ENCODE measurements at places on chromosomes 5 and 9.

GRCh38 chr5:81065492-81065891 lies 105.3 kb downstream of the RASGRF2 start:
- no peak for DNase-seq

DNA sequence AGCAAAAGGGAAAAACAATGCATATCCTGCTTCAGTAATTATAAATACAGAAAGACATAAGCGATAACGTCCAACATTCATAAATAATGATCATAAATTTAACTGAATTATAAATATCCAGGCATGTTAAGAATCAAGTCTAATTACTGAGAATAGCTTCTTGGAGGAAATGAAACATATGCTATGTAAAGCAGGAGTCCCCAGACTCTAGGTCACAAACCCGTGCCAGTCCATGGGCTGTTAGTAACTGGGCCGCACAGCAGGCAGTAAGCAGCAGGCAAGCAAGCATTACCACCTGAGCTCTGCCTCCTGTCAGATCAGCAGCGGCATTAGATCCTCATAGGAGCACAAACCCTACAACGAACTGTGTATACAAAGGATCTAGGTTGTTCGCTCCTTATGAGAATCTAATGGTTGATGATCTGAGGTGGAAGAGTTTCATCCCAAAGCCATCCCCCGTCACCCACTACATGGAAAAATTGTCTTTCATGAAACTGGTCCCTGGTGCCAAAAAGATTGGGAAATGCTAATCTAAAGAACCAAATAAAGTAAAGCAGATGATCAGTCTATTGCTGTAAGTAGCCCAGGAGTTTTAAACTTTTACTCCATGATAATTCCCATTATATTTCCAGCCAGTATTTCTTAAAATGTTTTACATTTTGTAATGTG lies 50.4 kb downstream of the CERT1 start:
- no peak for DNase-seq

DNA sequence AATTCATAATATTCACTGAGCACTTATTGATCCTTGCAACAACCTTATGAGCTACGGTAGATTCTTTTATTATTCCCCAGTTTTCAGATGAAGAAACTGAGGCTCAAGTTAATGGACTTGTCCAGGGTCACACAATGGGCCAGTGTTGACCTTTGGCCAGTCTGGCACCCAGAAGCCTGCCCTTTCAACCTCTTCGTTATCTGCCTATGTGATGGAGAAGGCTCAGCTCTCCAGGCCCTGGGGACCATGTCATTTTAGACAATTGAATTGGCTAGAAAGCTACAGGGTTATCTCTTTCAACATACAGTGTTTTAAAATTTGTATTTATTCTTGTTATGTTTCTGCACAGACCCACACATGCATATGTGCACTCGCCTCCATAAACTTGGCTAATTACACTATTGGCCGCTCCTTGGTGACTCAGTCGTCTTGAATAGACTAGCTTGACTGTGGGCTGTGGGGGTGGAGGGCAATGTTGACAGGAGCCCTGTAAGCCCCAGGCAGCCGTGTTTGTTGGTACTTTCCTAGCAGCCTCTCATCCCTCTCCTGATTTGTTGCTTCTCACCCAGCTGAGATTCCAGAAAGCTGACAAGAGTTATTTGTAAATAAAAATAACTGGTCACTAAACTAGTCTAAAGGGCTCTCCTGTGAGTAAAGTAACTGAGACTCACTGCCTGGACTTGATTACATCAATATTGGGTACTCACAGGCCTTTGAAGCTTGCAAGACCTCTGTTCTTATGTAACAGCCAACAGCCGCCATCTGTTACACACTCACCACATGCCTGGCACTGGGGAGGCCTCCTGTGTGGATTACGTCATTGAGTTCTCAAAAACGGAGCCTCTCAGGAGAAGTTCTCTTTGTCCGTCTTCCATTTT lies 8.5 kb upstream of the ANGPTL2 start:
- peak; percentile 95 for DNase-seq

DNA sequence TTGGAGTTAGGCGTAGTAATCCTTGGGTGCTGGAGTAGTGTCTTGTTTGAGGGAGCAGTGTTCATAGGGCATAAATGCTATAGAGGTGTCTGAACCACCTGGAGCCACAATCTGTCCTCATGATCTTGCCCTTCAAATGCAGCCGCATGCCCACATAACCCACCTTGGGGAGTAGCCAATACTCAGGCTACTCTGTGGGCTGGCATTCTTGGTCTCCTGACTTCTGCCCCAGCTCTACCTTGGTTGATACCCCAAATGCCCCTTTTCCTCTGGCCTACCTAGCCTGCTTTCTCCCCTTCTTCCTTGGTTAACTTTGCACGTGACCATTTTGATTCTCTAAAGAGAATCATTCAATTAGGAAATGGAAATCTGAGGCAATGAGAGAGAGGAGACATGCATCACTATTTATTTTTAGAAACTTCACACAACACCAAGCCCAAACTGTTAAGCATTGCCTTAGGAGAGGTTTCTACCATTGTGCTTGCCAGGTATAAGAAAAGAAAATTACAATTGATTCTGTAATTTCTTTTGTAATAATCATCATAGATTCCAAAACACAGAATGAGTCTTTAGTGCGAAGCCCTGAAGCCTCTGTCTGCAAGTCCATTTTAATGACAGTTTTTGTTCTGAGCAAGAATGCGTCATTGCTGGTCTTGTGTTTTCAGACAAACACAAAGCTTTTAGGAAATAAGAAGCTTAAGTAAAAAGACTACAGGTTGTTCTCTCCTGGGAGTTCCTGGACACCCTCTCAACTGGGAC lies 135.2 kb downstream of the C9orf152 start:
- DNase-seq: no peak

DNA sequence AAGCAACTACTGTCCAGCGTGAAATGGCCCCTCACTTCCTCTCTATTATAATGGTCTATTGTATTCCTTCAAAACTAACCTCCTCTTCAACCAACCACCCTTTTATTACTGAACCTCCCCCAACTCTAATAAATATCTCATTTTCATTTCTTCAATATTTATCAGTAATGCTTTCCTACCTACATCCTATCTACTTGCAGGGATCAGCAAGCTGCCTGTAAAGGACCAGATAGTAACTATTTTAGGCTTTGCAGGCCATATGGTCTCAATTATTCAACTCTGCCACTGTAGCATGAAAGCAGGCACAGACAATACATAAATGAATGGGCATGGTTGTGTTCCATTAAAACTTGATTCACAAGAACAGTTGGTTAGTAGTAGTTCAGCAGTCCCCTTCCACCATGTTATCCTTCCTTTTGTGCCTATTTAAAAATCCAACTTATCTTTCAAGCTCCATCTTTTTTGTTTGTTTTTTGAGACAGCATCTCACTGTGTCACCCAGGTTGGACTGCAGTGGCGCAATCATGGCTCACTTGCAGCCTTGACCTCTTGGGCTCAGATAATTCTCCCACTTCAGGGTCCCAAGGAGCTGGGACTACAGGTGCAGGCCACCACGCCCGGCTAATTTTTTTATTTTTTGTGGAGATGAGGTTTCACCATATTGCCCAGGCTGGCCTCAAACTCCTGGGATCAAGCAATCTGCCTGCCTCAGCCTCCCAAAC lies 45.8 kb downstream of the PCDHGC5 start:
- no peak for DNase-seq

- no peak for DNase-seq
These were observed 98.2 kb downstream of the CAMSAP1 start for GRCh38 chr9:135809166-135809565.

DNA sequence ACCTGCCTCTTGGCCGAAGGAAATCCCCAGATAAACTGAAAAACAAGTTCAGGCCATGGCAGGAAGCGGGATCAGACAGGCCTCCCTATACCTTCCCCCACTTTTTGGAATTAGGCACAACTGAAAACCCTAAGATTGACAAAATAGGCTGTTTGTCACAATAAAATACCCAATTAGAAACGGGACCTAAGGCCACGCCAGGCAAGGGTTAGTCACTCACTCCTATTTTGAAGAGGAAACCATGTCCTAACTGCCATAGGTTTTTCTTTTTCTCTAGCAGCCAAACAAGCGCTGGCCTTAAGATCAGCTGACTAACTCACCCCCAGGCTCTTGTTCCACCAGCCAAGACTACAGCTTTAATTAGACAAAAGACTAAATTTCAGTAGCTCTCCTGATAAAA lies 11.9 kb downstream of the FBP2 start:
- no peak for DNase-seq

DNA sequence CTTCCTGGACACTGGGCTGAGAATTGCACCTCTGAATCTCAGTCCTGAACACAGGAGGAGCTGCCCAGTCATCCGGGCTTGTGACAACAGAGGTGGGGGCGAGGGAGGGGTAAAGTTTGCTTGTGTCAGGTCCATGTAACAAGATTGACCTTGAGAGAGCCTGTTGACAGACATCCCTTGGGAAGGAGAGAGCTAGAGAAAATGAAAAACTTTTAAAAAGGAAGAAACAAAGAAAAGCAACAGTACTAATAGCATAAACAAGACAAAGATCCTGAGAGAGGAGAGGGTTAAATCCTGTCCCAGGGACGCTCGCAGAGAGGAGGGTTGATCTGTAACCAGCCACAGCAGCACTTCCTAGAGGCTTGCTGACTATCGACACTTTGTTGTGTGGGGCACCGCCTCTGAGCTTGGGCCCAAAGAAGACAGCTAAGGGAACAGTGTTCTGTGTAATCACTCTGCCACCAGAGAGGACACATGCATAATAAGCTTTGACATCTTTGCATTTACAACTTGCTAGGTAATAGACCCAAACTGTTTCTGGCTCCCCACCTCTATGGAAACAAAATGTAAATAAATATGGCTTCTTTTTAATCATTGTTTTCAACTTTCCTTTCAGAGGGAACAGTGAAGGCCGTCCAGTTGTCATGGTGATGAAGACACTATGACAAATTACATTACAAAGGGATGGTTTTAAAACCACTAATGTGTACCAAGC lies 363.7 kb downstream of the CSNK1G3 start:
- DNase-seq: no peak

- DNase-seq: no peak
These were observed 41.3 kb downstream of the PTPN3 start for GRCh38 chr9:109456811-109457210.

- no peak for DNase-seq
These were observed 93.5 kb downstream of the PHF2 start for GRCh38 chr9:93669958-93670207.

- DNase-seq: no peak
These were observed 54.8 kb upstream of the CKS2 start for GRCh38 chr9:89256225-89256624.

DNA sequence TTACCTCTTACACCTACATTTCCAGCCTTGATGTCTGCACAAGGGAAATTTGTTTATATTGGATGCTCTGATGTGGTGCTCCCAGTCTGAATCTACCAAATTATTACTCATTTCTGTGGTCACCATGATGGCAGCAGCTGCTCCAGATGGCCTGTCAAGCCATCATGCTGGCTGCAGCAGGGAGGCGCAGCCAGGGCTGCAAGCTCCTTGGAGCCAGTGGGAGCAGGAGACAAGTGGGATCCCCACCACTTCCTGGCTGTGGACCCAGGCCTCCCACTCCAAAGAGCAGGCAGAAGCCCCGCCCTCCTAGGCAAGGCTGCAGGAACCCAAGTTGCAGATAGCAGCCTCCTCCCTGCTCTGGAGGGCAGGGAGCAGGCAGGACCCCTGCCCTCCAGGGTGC lies 241.1 kb upstream of the ATP10B start:
- DNase-seq: no peak

DNA sequence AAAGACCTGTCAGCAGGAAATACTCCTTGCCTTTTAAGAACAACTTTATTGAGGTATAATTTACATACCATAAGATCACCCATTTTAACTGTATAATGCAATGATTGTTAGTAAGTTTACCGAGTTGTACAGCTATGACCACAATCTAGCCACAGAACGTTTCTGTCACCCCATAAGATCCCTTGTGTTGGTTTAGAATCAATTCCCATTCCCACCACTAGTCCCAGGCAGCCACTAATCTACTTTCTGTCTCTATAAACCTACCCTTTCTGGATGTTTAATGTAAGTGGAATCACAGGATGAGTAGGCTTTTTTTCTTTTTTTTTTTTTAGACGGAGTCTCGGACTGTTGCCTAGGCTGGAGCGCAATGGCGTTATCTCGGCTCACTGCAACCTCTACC lies 4.4 kb downstream of the GPR107 start:
- no peak for DNase-seq

DNA sequence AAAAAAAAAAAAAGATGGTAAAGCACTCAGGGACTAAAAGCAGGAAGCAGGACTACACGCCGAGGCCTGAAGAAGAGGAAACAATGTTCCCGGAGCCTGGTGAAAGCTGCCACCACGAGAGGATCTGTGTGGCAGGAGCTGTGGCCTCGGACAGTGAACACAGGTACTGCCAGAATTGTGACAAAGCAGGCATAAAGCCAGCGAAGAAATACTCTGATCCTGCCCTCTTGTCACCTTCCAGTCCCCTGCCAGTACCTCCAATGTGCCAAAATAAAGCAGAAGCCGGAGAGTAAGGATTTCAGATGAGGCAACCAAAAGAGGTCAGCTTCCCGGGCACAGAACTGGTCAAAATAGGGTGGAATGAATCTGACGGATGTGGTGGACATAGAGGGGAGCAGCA lies 211.5 kb upstream of the TARS1 start:
- no peak for DNase-seq

DNA sequence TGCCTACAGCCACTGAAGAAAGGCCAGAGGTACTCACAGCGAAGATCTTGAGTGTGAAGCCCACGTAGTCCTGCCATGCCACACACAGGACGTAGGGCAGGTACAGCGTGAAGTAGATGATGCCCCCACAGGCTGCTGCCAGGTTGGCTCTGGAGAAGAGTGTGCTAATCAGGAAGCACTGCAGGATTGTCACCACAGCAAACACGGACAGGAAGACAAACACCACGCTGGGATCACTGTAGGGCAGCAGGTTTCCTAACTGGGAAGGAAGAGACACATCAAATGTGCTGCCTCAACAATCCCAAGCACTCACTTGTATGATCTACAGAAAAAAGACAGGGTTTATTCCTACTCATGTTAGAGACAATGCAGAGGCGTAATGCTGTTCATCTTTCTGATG lies 63.0 kb downstream of the NIPSNAP3B start:
- DNase-seq: no peak

GRCh38 chr5:176360894-176361436 lies 599 bp downstream of the KIAA1191 start:
- no peak for DNase-seq

- no peak for DNase-seq
These were observed 449.1 kb downstream of the PSAT1 start for GRCh38 chr9:78746010-78746409.

DNA sequence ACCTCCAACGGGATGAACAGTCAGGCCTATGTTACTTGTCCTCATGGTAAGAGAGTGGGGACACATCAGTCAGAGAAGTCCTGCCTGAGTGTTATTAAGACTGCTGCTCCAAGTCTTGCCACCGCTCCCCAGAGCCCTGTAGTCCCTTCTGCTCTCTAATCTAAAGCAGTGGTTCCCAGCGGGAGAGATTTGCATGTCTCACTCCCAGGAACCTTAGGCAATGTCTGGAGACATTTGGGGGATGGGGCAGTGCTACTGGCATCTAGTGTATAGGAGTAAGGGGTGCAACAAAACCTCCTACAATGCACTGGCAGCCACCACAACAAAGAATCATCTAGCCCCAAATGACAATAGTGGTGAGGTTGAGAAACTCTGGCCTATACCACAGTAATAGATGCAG lies 2.6 kb upstream of the SVEP1 start:
- DNase-seq: no peak
